GM23248 (cell line): ENCODE measurements at places on chromosomes 7 and 10. TPM values are rescaled to one million over a fixed set of nuclear protein-coding genes. Genes with fewer than 3 reads are reported as not detected.

DNA sequence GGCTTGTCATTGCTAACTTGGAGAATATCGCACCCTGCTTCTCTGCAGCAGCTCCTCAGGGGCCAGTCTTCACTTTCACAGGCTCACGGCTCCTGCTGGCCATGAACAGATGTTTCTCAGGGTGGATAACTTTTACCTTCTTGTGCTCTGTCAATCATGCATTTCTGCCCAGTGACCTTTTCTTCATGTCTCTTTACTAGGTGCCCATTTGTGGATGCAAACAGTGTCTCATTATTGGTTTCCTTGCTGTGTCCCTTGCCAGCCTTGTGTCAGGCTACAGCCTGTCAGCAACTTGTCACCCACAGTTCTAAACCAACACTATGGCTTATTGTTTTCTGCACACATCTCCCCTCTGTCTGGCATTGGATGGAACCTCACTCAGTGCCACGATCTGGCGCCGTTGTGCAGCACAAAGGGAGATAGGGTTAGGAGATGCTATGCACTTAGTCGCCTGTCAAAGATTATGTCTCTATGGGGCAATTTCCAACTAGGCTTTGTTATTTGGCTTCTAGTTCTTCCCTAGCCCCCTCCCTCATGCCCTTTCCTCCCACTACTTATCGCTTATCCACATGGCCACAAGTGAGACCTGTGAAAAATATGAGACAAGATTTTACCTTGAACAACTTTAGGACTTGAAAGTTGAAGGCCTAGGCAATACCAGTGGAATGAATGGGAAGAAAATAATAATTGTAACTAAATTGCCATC, 45.7 kb upstream of the NXPH1 start:
- DNase-seq, result no peak

- DNase-seq, result peak; percentile 88
Measured at GRCh38 chr10:31101123-31101522, 69.5 kb upstream of the ZNF438 start.

- no peak for DNase-seq
Measured at GRCh38 chr7:134018306-134018705, 108.8 kb upstream of the LRGUK start.

DNA sequence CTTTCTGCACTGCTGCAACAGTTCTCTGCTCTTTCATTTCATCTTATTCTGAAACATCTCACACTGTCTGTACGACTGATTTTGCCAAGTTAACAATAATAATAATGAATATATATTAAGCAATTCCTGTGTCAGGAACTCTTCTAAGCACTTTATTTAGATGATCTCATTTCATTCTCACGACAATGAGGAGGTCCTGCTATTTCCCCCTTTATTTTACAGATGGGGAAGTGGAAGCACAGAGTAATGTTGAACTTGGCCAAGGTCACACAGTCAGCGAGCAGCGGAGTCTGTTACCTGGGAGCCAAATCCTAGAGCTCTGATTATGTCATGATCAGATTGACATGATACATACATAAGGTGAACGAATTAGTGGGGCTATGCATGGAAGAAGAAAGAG, 5.8 kb downstream of the MRC1 start:
- DNase-seq, result no peak

GRCh38 chr10:102542800-102543418, 39.1 kb downstream of the SUFU start:
- DNase-seq, result peak; percentile 61

DNA sequence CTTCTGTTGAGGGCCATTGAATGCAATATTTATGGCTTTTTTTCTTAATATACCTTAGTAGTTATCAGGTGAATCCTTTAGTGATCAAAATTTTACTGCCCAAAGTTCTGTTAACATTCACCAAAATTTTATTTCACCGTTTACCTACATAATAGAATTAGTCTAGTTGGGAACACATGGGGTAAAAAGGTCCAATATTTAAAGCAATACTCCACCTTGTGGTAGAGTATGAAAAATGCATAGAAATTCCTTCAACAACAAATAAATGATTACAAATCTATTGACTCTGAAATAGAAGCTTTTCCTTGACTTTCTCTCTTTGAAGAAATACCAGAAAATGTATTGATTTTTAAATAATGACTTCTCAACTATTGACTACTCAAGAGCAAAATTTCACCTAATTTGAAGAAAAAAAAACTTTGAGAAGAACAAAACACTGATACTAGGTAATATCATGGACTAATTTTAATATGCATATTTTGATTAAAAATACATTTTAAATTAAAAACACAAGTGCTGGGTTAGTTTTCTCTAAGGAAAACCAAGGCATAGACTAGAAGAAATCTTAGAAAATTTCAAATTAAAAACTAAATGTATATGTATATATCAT, 43.3 kb downstream of the POLR1F start:
- peak; percentile 58 for DNase-seq

Gene GIMAP7
- not detected in 2 replicates for polyA plus RNA-seq

Gene ADAM22
- polyA plus RNA-seq, result 0.09 TPM in 1 of 2 replicates, not detected in the other

Gene EMX2
- 12.8 and 13.2 TPM in 2 replicates for polyA plus RNA-seq

Gene CFAP46
- 0.20 and 0.33 TPM in 2 replicates for polyA plus RNA-seq
